ENCODE measurements at places on chromosomes 12 and 14. TPM values are rescaled to one million over a fixed set of nuclear protein-coding genes. Genes with fewer than 3 reads are reported as not detected.

Gene LRRC43
- total RNA-seq, result 18.5 TPM

Gene MMP17
- 2.0 TPM for total RNA-seq

Gene ABCD2
- 0.75 TPM for total RNA-seq

Gene REC8
- total RNA-seq, result 103 TPM

Gene OR6C2
- total RNA-seq, result not detected

DNA sequence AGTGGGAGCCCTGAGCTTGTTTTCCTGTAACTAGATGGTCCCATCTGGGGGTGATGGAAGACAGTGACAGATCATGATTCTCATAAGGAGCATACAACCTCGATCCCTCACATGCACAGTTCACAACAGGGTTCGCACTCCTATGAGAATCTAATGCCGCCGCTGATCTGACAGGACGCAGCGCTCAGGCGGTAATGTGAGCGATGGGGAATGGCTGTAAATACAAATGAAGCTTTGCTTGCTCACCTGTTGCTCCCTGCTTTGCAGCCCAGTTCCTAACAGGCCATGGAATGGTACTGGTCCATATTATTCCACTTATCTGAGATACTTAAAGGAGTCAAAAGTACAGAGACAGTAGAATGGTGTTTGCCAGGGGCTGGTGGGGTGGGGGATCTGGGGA, 9.9 kb upstream of the CEP83 start:
- no peak for DNase-seq
- H3K27ac ChIP-seq, result no peak overlapping the region
- no peaks in the 10 kb centered on the region for H3K36me3 ChIP-seq
- no peak overlapping the region for H3K4me3 ChIP-seq

GRCh38 chr14:22263961-22264360, 325.1 kb downstream of the DAD1 start:
- H3K4me1 ChIP-seq, result no peaks in the 10 kb centered on the region
- no peaks in the 10 kb centered on the region for H3K36me3 ChIP-seq
- no peak overlapping the region for H3K4me3 ChIP-seq
- no peak for DNase-seq
- H3K27ac ChIP-seq, result no peak overlapping the region

DNA sequence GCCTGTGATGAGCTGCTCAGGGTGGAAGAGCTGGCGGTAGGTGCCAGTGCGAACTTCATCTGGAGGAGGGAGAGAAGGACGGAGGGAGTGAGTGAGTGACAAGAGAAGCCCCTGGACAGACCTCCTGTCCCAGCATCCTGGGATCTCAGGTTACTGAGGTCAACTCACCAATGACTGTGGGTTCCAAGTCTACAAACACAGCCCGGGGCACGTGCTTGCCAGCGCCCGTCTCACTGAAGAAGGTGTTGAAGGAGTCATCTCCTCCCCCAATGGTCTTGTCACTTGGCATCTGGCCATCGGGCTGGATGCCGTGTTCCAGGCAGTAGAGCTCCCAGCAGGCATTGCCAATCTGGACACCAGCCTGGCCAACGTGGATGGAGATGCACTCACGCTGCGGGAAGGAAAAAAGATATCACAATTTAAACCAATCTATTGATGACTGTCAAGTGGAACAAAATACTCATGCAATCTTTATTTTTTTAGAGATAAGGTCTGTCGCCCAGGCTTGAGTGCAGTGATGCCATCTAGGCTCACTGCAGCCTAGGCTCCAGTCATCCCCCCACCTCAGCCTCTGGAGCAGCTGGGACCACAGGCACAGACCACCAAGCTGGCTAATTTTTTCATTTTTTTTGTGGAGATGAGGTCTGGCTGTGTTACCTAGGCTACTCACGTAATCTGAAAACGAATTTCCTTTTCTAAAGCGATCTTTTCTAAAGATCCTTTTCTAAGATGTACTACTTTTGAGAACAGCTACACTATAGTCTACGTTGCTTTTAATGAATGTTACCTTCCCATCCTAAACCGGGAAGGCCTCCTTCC, 1.7 kb downstream of the TUBA1B start:
- no peaks in the 10 kb centered on the region for H3K27me3 ChIP-seq
- H3K4me3 ChIP-seq, result peak overlapping the region; percentile 81
- H3K27ac ChIP-seq, result peak overlapping the region; percentile 86
- peaks cover 15% of the 10 kb centered on the region for H3K4me1 ChIP-seq
- peak; percentile 13 for DNase-seq

DNA sequence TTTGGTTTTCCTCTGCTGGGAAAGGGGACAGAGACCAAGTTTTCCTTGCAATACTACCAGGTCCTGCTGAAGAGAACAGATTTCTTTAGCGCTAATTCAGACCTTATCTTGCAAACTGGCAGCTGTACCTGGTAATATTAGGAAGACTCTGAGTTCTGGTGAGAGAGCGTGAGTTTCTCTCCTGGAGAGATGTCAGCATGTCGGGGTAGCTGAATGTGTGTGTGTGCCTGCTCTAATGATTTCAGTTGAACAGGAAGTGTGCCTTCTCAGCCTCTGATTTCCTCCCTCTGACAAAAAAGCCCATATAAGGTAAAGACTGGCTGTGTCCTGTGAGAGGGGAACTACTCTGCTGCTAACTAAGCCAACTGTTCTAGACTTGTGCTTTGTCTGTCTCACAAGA, 10.3 kb upstream of the ERP27 start:
- H3K27ac ChIP-seq, result peak overlapping the region; percentile 81
- H3K4me1 ChIP-seq, result peaks cover 41% of the 10 kb centered on the region
- peaks cover 70% of the 10 kb centered on the region for H3K36me3 ChIP-seq
- no peak overlapping the region for H3K4me3 ChIP-seq

GRCh38 chr12:121788176-121788818, 5.2 kb downstream of the RHOF start:
- peak overlapping the region; percentile 98 for H3K27ac ChIP-seq
- H3K4me1 ChIP-seq, result peaks cover 95% of the 10 kb centered on the region
- H3K36me3 ChIP-seq, result peaks cover 14% of the 10 kb centered on the region
- H3K4me3 ChIP-seq, result no peak overlapping the region
- no peak for DNase-seq

GRCh38 chr14:96824283-96824682, 27.1 kb downstream of the VRK1 start:
- no peak overlapping the region for H3K4me3 ChIP-seq
- no peak for DNase-seq
- no peaks in the 10 kb centered on the region for H3K27me3 ChIP-seq
- no peaks in the 10 kb centered on the region for H3K36me3 ChIP-seq
- no peak overlapping the region for H3K27ac ChIP-seq
- peaks cover 3% of the 10 kb centered on the region for H3K4me1 ChIP-seq

DNA sequence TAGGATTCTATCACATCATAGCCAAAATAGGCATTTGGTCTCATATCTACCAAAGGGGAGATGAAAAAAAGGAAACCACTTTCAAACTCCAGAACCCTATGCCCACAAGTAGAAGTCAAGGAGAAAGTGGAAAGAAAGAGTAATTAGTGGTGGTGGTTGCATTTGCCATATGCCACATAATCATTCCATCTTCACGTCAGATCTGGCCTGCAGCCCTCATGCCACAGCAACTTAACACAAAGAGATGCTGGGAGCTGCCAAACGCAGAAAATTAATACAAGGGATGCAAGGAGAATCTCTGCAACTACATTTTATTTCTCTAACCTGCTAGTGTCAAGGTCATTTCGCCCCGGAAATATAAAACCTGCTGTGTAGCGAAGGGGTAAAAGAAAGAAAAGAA, 148.6 kb upstream of the FOXN3 start:
- no peak overlapping the region for H3K4me3 ChIP-seq
- H3K36me3 ChIP-seq, result no peaks in the 10 kb centered on the region
- H3K4me1 ChIP-seq, result peaks cover 20% of the 10 kb centered on the region
- DNase-seq, result no peak
- H3K27ac ChIP-seq, result no peak overlapping the region

DNA sequence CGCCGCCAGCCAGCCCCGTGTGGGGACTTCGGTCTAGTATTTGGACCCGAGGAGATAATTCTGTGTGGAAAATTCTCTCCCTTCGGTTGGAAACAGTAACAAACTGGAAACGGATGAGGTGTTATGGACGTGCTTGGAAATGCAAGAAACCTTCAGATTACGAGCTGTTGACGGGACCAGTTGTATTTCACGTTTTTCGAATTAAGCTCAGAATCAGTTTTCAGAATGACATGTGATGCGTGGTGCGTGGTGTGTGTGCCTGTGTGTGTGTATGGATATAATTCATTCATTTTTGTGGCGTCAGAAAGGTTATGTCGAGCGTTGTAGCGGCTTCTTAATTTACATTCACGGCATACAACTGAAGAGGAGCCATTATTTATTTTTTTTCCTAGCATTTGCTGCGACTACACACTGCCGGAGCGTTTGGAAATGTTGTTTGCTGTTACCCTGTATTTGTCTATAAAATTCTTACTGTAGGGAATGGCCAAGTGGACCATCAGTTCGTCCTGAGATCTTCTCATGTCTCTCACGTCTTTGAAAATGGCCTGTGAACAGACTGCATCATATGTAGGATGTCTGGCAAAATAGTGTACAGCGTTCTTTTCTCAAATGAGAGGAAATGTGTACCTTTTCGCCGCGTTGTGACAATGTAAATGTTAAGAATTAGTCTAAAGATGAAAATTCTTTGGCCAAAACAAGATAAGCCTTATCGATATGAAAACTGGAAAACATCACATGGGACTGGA, 1.3 kb downstream of the TRAF3 start:
- peak overlapping the region; percentile 42 for H3K4me3 ChIP-seq
- H3K4me1 ChIP-seq, result peaks cover 37% of the 10 kb centered on the region
- H3K27me3 ChIP-seq, result no peaks in the 10 kb centered on the region
- H3K36me3 ChIP-seq, result no peaks in the 10 kb centered on the region
- H3K27ac ChIP-seq, result peak overlapping the region; percentile 75

GRCh38 chr12:67698672-67699581, 50.4 kb downstream of the DYRK2 start:
- peak overlapping the region; percentile 63 for H3K27ac ChIP-seq
- H3K27me3 ChIP-seq, result no peaks in the 10 kb centered on the region
- peak overlapping the region; percentile 38 for H3K4me3 ChIP-seq
- DNase-seq, result peak; percentile 67

DNA sequence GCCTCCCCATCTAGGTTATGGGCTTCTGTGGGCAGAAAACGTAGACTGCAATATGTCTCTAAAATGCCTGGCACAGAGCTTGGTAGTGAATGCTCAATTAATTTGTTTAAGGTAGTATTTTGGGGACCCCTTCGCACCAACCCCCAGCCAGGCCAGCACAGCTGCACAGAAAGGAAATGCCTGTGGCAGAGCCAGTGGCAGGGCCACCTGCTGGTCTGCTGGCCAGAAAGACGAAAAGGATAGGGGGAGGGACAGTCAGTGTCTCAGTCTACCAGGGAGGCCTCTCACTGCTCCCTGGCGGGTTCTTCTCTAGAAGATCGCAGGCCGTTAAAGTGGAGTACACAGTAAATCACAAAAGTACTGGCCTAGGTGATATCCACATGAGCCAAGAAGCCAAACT, 3.5 kb downstream of the RAB15 start:
- H3K4me3 ChIP-seq, result no peak overlapping the region
- no peaks in the 10 kb centered on the region for H3K36me3 ChIP-seq
- no peak for DNase-seq
- peaks cover 18% of the 10 kb centered on the region for H3K4me1 ChIP-seq
- H3K27ac ChIP-seq, result no peak overlapping the region

DNA sequence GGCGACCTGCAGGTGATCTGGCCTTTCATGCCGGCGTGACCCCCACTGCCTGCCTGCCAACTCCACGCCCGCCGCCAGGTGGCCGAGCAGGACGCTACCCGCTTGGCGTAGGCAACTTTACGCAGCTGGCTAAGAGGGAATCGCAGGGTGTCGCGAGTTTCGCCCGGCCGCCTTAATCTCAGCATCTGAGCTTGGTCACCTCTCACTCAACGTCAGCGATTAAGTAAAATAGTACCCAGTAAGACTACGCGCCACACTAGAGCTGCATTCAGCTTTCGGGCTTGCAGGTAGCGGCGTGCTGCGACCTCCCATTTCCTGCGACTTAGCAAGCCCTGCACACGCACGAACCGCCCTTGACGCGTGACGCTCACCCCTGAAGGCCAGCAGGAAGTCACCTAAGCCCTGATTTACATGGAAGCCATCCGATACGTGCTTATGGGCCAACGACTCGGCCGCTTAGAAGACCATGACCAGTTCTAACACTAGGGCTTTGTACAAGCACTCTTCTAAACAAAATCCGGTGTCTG, 33.2 kb downstream of the WBP11 start:
- peaks cover 6% of the 10 kb centered on the region for H3K36me3 ChIP-seq
- H3K27me3 ChIP-seq, result no peaks in the 10 kb centered on the region
- peak overlapping the region; percentile 70 for H3K4me3 ChIP-seq
- DNase-seq, result peak; percentile 89
- peak overlapping the region; percentile 93 for H3K27ac ChIP-seq

GRCh38 chr14:31286456-31287293, 79.1 kb upstream of the HECTD1 start:
- no peak overlapping the region for H3K4me3 ChIP-seq
- H3K4me1 ChIP-seq, result no peaks in the 10 kb centered on the region
- no peaks in the 10 kb centered on the region for H3K36me3 ChIP-seq
- H3K27me3 ChIP-seq, result no peaks in the 10 kb centered on the region

DNA sequence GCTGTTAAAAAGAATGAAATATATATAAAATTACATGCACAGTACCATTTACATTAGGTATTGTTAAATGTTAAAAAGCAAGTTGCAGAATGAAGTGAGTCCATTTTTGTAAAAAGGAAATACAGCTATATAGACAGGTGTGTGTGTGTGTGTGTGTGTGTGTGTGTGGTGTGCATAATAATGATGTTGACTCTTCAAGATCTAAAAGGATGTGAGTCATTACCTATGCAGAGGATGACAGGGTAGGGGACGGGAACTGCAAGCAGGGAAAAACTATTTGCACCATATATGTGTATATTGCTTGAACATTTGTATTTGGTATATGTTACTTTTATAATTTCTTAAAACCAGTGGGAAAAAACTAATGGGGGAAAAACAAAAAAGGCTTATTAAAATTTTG, 3.1 kb downstream of the C14orf39 start:
- no peak overlapping the region for H3K4me3 ChIP-seq
- no peak for DNase-seq
- H3K4me1 ChIP-seq, result peaks cover 11% of the 10 kb centered on the region
- no peaks in the 10 kb centered on the region for H3K36me3 ChIP-seq

- no peak overlapping the region for H3K27ac ChIP-seq
- H3K27me3 ChIP-seq, result no peaks in the 10 kb centered on the region
- H3K4me3 ChIP-seq, result no peak overlapping the region
- no peaks in the 10 kb centered on the region for H3K4me1 ChIP-seq
- H3K36me3 ChIP-seq, result no peaks in the 10 kb centered on the region
Measured at GRCh38 chr14:33393231-33393894, 454.7 kb downstream of the NPAS3 start.

GRCh38 chr12:64991121-64991611, 129.9 kb downstream of the WIF1 start:
- no peak overlapping the region for H3K27ac ChIP-seq
- DNase-seq, result no peak
- H3K36me3 ChIP-seq, result no peaks in the 10 kb centered on the region
- peaks cover 3% of the 10 kb centered on the region for H3K27me3 ChIP-seq

- H3K4me1 ChIP-seq, result no peaks in the 10 kb centered on the region
- H3K27ac ChIP-seq, result no peak overlapping the region
- no peak for DNase-seq
- no peaks in the 10 kb centered on the region for H3K27me3 ChIP-seq
Measured at GRCh38 chr14:43525658-43526057, 981.4 kb downstream of the FSCB start.

- H3K36me3 ChIP-seq, result no peaks in the 10 kb centered on the region
- no peaks in the 10 kb centered on the region for H3K27me3 ChIP-seq
- H3K4me3 ChIP-seq, result no peak overlapping the region
- peaks cover 18% of the 10 kb centered on the region for H3K4me1 ChIP-seq
Measured at GRCh38 chr14:101962503-101962874, 1.9 kb upstream of the DYNC1H1 start.

GRCh38 chr14:22973217-22974032, 8.9 kb downstream of the AJUBA start:
- peak; percentile 75 for DNase-seq
- no peaks in the 10 kb centered on the region for H3K27me3 ChIP-seq
- no peak overlapping the region for H3K27ac ChIP-seq
- H3K36me3 ChIP-seq, result no peaks in the 10 kb centered on the region
- H3K4me1 ChIP-seq, result no peaks in the 10 kb centered on the region
- no peak overlapping the region for H3K4me3 ChIP-seq

GRCh38 chr12:27818401-27818918, 38.4 kb upstream of the MANSC4 start:
- H3K27me3 ChIP-seq, result no peaks in the 10 kb centered on the region
- no peak for DNase-seq
